Caco-2 (cell line): ENCODE measurements at places on chromosomes 7 and 10.
A peak's percentile ranks its signal among the peaks of the same experiment; 100 is the strongest.

- DNase-seq = no peak
Measured at GRCh38 chr7:30145426-30145970, 10.7 kb downstream of the MTURN start.

- DNase-seq = no peak
Measured at GRCh38 chr10:63901228-63901627, 380.0 kb downstream of the REEP3 start.

DNA sequence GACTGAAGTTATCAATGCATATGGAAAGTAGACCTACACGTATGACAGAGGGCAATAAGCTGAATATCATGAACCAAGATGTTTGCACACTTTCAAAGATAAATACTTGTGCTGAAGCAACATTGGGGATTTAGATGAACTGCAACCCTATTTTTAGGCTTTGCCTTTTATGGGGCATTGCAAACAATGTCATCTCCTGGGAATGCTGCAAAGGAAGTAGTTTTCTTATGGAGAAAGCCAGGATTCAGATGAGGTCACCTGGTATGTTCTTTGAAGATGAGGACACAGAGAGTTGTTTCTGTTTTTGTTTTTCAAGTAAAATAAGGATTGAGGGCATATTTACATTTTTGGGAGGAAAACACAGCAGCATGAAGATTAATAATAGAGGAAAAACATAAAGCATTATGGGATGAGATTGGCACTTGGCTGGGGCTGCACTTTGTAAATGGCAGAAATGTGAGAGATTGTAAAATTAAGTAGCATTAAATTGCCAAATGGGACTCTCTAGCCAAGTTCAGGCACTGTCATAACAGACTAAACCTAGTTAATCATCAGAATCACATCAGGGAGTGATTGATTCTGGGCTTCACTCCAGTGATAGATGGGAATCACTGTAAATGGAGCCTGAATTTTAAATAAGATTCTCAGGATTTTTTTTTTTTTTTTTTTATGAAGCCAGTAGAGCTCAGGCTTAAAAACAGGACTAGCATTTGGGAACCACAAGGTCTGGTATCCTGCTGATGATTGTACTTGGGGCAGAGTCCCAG is 63.1 kb downstream of the MALRD1 start:
- DNase-seq = no peak

DNA sequence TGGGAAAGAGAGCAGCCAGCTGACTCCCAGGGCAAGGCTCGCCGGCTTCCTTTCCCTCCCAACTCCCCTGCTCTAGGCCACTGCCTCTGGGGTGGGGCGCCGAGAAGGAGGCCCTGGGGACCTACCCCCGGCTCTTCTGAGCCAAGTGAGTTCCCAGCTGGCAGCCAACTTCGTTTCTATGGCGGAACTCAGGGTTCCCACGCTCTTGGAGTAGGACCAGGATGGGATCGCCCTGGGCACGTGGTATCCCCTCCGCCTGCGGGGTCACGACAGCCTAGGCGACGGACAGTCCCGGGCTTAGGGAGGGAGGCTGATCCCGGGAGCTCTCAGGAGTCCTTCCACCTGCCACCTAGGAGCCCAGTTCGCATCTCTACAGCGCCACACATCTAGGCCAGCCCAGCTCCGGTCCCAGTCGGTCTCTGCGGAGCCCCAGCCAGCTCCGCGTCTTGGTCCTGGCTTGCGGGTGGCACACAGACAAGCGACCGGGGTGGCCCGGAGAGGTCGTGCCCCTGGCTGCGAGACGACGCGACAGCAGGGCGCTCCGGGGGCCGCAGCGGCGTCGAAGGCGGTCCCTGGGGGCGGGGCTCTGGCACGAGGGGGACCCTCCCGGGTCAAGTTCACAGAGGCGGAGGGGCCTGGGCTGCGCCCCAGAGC is 20.5 kb upstream of the GATA3 start:
- DNase-seq = no peak

- no peak for DNase-seq
Measured at GRCh38 chr7:94511718-94512117, 2.1 kb downstream of the CASD1 start.

- no peak for DNase-seq
Measured at GRCh38 chr7:24283554-24283896, 465 bp upstream of the NPY start.

DNA sequence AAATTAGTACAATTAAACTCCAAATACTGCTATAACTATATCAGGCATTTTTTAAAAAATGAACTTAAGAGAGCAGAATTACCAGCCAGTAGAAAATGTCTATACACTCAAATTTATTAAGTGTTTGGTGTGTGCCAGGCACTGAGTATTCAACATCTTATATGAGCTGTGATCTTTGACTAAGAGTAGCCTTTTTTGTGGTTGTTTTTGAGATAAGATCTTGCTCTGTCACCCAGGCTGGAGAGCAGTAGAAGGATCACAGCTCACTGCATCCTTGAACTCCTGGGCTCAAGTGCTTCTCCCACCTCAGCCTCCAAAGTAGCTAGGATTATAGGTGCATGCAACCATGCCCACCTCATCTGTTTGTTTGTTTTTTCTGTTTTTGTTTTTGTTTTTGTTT is 102.5 kb upstream of the CELF2 start:
- DNase-seq = no peak

GRCh38 chr10:59090817-59091622 is 85.4 kb upstream of the PHYHIPL start:
- DNase-seq = no peak

- DNase-seq = no peak
Measured at GRCh38 chr10:124616836-124617130, 127.4 kb downstream of the FAM53B start.

- DNase-seq = peak; percentile 80
Measured at GRCh38 chr10:71383972-71384687, 12.6 kb upstream of the CDH23 start.

- peak; percentile 58 for DNase-seq
Measured at GRCh38 chr10:21494191-21495001, 31.1 kb downstream of the SKIDA1 start.

DNA sequence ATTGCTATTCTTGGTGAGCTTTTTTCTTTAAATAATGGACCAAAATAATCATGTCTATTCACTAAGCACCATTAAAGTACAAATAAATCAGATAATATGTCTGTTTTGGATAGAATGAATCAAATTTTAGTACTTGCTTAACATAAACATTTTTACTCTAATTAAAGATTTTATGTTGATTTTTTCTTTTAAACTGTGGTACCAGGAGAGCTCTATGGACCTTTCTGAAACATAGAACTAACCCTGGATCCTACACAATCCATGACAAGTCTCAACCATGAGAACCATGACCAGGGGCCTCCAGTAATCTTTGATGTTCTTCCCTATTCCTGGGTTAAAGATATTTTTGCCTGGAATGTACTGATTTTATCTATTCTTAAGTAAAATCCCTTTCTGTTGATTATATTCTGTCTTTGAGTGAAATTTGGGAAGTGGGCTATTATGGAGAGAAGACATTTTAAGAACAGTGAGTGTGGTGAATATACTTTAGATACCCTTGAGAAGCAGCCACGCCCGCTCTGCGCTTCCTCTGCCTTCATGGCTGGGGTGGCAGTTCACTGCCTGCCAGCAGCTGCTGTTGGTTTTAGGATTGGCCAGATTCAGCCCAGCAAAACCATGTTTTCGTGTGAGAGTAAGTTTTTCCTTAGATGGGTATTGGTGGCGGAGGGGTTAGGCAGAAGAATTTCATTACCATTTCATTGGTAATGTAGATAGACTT is 42.2 kb upstream of the BHLHA15 start:
- no peak for DNase-seq

DNA sequence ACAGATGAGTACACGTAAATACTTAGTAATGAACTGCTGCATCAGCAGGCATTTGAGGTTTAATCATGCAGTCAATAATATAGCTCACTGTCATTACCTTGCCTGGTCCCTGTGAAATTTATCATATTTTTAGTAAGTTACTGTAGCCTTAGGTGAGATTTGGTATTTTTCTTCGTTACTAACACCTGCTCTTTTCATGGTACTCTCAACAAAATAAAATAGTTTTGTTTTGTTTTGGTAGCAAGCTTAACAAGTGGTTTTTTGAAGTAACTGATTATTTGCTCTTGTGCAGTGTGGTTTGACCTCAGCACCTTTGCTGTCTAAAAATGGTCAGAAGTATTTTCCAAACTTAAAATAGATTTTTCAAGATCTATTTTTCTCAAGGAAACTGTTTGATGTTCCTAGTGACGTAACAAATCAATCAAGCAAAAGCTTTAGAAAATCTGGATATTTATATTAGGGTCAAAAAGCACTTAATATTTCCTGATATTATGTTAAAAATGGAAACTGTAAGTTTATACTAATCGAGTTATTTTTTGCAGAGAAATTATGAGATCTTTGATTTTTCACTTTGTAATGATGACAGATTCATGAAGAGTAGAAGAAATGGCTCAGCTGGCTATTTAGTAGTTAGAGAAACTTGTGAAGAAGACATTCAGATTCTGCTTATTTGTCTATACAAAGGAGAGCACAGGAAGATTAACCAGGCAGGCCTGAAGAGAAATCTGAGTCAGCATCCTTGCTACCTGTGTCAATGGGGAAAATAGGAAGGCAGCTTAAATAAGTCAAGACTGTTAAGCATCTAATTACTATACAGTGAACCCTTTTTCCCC is 21.0 kb upstream of the RPA3 start:
- DNase-seq = no peak

GRCh38 chr10:16745061-16745460 is 72.2 kb downstream of the RSU1 start:
- no peak for DNase-seq

- no peak for DNase-seq
Measured at GRCh38 chr7:34155220-34155908, 250.0 kb downstream of the BMPER start.

- DNase-seq = no peak
Measured at GRCh38 chr10:44478040-44478439, 93.1 kb upstream of the CXCL12 start.

- DNase-seq = no peak
Measured at GRCh38 chr7:136205956-136206355, 228.8 kb upstream of the MTPN start.

- no peak for DNase-seq
Measured at GRCh38 chr10:133212853-133213494, 17.0 kb upstream of the UTF1 start.

GRCh38 chr7:108557191-108557590 is 12.3 kb downstream of the THAP5 start:
- no peak for DNase-seq

DNA sequence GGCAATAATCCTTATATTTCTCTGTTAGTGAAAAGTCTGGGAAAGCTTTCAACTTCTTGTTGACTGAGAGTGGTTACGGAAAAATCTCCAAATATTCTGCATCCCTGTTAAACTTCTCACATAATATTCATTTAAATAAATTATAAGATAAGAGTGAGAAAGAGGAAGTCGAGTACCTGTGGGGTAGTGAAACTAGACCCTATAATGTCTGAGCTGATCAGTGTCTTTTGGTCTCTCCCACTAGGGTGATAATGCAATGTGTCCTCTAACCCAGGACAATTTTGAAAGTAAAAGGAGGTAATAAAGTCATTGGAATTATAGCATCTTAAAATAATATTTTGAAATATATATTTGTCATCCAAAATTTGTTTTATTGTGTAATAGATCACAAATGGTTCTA is 2.1 kb upstream of the AGR3 start:
- DNase-seq = no peak

GRCh38 chr10:98273057-98273850 is 5.3 kb upstream of the LOXL4 start:
- no peak for DNase-seq

GRCh38 chr10:130854151-130854550 is 457.4 kb downstream of the TCERG1L start:
- DNase-seq = no peak

DNA sequence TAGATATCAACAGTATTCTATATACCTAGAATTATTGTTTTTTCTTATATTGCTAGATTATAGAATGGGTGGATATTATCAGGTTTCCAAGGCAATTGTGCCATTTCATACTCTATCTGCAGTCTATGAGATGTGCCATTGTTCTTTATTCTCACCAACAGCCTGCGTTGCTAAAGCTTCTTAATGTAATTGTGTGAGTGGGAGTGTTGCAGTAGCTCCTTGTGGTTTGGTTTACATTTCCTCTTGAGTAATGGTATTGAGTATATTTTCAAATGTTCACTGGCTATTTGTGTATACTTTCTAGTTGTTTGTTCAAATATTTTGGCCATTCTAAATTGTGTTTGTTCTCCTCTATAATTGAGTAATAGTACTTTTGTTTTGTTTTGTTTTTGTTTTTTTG is 199.2 kb downstream of the TFEC start:
- DNase-seq = no peak

- no peak for DNase-seq
Measured at GRCh38 chr10:87961314-87961713, 97.9 kb downstream of the PTEN start.

- no peak for DNase-seq
Measured at GRCh38 chr10:33334153-33334804, at the start of gene NRP1. NRP1 (minus strand) TSS chr10:33334667; CDS start chr10:33334382, 285 bp downstream.

GRCh38 chr7:30888747-30889146 is 22.9 kb upstream of the AQP1 start:
- no peak for DNase-seq

DNA sequence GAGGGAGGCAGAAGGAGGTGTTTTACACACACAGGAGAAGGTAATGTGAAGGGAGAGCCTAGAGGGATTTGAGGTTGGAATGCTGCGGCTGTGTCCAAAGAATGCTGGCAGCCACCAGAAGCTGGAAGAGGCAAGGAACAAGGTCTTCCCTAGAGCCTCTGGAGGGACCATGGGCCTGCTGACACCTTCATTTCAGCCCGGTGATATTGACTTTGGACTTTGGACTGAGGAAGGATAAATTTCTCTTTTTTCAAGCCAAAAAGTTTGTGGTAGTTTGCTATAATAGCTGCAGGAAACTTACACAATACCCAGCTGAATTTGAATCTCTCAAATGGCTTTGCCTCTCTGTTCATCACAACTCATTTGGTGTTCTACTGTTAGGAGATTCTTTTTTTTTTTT is 34.6 kb downstream of the UBN2 start:
- no peak for DNase-seq

GRCh38 chr7:142451296-142451695 is 193.4 kb upstream of the PRSS58 start:
- DNase-seq = no peak

DNA sequence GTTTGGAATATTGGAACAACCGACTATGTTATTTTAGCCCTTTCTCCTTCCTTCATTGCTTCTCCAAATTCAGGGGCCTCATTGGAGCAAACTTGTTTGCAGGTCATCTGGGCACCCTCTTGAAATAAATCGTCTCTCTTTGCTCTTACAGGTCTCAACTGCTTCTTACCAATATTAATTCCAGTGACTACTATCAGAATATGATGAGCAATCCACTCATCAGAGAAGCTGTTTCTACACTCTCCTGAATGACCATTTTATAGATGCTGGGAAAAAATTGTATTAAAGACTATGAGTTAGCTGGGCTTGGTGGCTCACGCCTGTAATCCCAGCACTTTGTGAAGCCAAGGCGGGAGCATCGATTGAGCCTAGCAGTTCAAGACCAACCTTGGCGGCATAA is 12.5 kb upstream of the HNRNPF start:
- DNase-seq = no peak

- DNase-seq = no peak
Measured at GRCh38 chr7:15765753-15766152, 79.3 kb upstream of the MEOX2 start.

GRCh38 chr7:94398841-94399240 is 4.1 kb downstream of the COL1A2 start:
- no peak for DNase-seq
